ENCODE measurements at places on chromosomes 6 and 20.

- DNase-seq, result no peak
Measured at GRCh38 chr6:110545081-110545872, 68.9 kb upstream of the SLC22A16 start.

- DNase-seq, result no peak
Measured at GRCh38 chr6:102759415-102759814, 1365.9 kb downstream of the GRIK2 start.

GRCh38 chr20:32466739-32467505 lies 108.8 kb downstream of the ASXL1 start:
- DNase-seq, result no peak

DNA sequence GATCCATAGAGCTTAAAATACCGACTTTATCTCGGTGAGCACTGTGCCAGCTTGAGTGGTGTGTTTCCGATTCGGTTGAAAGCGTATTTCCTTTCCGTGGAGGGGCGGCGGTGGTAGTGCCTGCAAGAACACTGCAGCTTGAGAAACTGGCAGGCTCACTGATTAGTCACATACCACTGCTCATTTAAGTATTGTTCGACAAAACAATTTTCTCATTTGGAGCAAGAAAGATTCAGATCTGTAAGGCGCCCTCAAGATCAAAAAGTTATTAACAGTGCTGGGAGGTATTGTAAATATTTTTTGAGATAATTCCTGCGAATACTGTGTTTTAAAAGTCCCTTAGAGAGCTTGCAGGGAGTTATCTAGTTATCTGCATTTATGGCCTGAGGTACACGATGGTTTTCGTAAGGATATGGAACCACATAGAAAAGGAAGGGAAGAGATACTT lies 1.3 kb downstream of the MAPK14 start:
- DNase-seq, result peak; percentile 66

DNA sequence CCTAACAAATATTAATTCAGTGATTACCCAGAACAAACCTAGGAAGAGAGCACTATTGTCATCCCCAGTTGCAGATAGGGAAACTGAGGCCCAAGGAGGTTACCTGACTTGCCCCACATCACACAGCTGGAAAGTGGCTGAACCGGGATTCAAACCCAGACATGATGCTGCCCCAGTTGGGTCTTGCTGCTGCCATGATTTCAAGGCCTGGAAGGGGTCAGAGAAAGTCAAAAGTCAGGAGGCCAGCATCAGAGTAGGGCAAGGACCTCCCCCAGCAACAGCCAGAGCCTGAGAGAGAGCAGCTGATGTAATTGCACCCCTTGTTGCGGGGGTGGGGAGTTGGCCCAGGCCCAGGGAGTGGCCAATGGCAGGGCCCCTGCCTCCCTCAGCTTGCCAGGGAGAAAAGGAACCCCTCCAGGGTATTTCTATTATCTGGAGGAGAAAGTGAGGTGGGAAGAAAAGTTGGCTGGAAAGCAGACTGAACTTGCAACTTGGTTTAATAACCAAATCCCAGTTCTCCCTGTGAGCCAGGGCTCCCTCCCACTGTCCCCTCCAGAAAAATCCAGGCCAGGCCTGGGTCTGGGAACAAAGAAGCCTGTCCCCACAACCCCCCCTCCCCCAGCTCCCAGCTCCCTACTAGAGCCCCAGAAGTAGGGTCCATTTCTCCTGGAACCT lies 83.6 kb downstream of the MRPL14 start:
- peak; percentile 30 for DNase-seq

- DNase-seq, result no peak
Measured at GRCh38 chr6:33708516-33709204, 2.8 kb downstream of the UQCC2 start.

DNA sequence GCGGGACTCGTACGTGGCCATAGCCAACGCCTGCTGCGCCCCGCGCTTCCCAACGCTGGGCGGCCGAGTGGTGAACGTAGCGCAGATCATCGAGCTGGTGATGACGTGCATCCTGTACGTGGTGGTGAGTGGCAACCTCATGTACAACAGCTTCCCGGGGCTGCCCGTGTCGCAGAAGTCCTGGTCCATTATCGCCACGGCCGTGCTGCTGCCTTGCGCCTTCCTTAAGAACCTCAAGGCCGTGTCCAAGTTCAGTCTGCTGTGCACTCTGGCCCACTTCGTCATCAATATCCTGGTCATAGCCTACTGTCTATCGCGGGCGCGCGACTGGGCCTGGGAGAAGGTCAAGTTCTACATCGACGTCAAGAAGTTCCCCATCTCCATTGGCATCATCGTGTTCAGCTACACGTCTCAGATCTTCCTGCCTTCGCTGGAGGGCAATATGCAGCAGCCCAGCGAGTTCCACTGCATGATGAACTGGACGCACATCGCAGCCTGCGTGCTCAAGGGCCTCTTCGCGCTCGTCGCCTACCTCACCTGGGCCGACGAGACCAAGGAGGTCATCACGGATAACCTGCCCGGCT lies 3.4 kb downstream of the SLC32A1 start:
- DNase-seq, result no peak

- no peak for DNase-seq
Measured at GRCh38 chr6:113540466-113540865, 316.7 kb upstream of the MARCKS start.

GRCh38 chr6:136474241-136474640 lies 76.0 kb downstream of the MAP7 start:
- DNase-seq, result no peak

GRCh38 chr6:121759370-121759769 lies 323.9 kb downstream of the GJA1 start:
- DNase-seq, result no peak

GRCh38 chr6:156449128-156449527 lies 328.1 kb upstream of the ARID1B start:
- DNase-seq, result no peak

DNA sequence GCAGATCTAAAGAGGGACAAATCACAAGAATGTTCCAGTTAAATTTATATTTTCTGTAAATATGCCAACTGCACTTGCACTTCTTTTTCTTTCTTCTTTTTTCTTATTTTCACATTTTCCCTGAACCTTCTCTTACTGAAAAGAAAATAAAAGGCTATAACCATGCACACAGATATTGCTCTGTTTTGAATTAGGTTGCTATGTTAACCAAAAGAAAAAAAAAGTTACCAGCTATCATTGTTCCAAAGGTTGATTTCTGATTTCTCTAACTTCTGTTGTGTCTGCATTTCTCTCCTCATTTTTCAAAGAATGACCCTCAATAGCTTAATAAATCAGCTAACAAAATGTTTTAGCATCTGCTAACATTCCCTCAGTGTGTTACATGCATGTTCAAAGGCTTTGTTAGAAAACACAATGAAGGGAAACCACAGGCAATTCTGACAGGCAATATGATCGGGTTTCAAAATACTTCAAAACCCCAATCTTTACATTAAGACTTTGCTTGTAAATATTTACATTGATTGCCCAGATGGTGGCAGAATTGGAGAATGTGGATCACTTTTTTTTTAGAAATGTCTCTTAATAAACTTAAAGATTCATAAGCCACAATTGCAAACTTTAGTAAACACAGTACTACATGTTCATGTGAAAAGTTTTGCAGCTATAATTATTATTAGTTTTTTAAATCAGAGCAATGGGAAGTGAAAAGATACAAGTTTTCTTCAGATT lies 928.3 kb upstream of the FLRT3 start:
- DNase-seq, result no peak

- no peak for DNase-seq
Measured at GRCh38 chr6:168147205-168147738, 68.3 kb upstream of the FRMD1 start.

- DNase-seq, result no peak
Measured at GRCh38 chr6:130787726-130788500, 39.3 kb upstream of the SMLR1 start.

DNA sequence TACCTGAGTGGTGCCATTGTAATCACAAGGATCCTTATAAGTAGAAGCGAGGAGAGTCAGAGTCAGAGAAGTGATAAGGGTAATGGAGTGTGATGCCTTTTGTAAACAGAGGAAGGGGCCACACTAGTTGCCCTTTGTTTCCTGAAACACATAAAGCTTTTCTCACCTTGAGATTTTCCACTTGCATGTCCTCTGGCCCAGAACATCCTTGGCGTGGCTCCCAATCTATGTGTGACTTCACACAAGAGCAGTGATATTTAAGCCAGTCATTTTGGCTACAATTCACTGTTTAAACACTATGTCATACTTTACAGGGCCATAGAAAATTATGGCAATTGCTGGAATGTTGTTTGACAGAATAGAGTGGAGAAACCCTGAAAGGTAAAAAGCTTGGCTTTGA lies 121.2 kb upstream of the BTN3A2 start:
- DNase-seq, result no peak

- no peak for DNase-seq
Measured at GRCh38 chr6:13250703-13251102, 77.6 kb downstream of the TBC1D7 start.

- no peak for DNase-seq
Measured at GRCh38 chr20:44072384-44072783, 114.6 kb downstream of the JPH2 start.

DNA sequence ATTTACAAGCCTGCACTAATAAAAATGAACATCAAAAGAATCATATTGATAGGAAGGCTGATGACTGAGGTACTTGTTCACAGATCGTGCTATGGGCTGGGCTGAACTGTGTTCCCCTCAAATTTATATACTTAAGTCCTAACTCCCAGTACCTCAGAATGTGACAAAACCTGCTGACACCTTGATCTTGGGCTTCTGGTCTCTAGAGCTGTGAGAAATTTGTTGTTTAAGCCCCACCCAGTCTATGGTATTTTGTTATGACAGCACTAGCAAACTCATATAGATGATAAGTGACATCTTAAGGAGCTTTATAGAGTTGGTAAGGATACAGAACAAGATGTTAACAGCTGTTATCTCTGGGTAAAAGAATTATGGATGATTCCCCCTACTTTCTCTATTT lies 13.8 kb downstream of the UBE2V1 start:
- no peak for DNase-seq

DNA sequence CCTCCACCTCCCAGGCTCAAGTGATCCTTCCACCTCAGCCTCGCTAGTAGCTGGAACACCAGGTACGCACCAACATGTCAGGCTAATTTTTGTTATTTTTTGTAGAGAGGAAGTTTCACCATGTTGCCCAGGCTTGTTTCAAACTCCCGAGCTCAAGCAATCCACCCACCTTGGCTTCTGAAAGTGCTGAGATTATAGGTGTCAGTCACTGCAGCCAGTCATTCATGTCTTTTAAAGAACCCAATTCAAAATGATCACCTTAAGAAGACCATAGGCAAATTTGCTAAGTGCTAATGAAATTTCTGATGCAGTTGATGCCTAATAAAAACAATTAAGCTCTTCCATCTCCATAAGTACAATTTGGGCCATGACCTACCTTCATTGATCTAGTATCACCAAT lies 2.6 kb upstream of the VNN2 start:
- no peak for DNase-seq

DNA sequence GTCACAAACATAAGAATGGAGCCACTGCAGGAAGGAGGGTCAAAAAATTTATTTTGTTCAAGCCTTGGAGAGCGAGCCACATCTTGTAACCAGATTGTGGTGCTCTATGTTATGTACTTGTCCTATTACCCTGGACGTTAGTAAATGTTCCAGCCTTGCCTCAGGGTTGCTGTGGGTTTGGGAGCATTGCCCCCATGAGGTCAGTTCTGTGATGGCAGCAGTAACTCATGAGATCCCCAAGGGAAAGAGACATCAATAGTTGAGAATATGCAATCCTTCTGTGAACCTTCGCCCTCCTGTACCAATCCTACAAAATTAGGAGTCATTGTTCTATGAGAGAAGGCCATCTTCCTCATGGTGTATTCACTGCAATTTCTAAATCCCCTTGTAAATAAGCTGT lies 16.4 kb upstream of the CFAP206 start:
- DNase-seq, result no peak

- no peak for DNase-seq
Measured at GRCh38 chr6:165184192-165184979, 125.0 kb downstream of the C6orf118 start.

DNA sequence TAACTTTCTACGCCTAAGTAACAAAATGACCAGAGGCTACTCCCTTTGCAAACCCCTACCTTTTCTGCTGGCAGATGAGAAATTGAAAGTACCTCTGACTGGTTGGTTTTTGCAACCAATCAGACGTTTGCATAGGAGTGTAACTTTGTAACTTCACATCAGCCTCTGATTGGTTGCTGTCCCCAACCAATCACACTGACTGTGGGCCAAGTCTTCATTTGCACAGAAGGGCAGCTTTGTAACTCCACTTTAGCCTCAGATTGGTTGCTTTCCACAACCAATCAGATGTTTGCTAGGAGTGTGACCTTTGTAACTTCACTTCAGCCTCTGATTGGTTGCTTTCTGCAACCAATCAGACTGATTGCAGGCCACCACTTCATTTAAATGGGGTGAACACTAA lies 89.1 kb downstream of the ME1 start:
- DNase-seq, result no peak

- no peak for DNase-seq
Measured at GRCh38 chr6:52537001-52537753, 39.7 kb downstream of the TRAM2 start.

DNA sequence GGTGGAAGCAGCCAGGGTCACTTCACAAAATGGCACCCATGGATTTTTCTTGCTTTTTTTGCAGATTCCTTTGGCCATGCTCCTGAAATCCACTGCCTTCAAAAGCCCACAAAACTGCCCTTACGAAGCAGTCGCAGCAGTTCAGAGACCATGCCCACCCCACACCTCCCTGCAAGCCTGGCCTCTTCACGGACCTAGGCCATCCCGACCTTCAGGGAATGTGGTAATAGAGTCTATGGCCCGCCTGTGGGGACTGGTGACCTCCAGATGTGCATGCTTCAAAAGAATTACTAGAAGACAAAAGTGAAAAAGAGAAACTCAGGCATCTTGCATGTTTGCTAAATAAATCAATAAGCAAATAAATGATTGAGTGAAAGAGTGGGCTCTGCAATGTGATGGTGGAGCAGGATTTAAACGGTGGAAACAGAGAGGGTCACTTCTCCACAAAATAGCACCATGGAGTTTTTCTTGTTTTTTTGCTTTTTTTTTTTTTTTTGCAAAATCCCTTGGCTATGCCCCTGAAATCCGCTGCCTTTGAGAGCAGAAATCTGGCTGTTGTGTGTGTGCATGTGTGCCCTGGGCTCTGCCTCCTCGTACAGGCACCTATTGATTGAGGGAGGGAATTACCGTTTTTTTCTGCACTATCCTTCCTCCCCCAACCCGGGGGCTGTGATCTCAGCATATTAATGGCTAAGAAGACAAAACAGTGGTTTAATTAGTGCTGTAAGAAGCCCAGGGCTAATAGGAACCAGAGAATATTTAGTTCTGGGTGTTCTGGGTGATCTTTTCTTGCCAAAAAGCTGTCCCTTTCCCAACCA lies 107.4 kb downstream of the PXDC1 start:
- no peak for DNase-seq

DNA sequence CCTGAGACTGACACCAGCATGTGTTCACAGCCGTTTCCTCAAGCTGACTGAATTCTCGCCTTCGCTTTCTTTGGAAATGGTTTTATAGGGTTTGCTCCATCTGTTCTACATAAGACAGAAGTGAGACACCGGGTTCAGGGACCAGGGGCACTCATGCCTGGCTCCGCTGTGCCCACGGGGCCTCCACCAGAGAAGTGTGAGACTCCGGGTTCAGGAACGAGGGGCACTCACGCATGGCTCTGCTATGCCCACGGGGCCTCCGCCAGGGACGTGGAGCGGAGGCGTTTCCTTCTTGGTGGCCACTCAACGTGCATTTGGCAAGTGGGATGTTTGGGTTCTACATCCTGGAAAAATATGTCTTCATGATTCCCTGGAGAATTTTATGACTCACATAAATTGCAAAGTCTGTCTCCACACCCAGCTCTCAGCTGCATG lies 106.6 kb downstream of the RNASET2 start:
- no peak for DNase-seq
